ENCODE measurements at places on chromosomes 16 and 17.
A peak's percentile ranks its signal among the peaks of the same experiment; 100 is the strongest.

- DNase-seq, result no peak
Observed at GRCh38 chr17:58284613-58285421, 4.1 kb upstream of the MPO start.

- DNase-seq, result no peak
Observed at GRCh38 chr17:28841901-28842281, 699 bp downstream of the FAM222B start.

GRCh38 chr17:3536716-3537115 is 20.9 kb downstream of the TRPV3 start:
- DNase-seq, result no peak

GRCh38 chr16:47488051-47488450 is 26.9 kb downstream of the PHKB start:
- no peak for DNase-seq

GRCh38 chr17:81601525-81602120 is 35.3 kb downstream of the NPLOC4 start:
- peak; percentile 11 for DNase-seq

- no peak for DNase-seq
Observed at GRCh38 chr16:64440421-64440831, 681.4 kb downstream of the CDH11 start.

GRCh38 chr17:32551186-32551955 is 64.6 kb downstream of the CDK5R1 start:
- no peak for DNase-seq

DNA sequence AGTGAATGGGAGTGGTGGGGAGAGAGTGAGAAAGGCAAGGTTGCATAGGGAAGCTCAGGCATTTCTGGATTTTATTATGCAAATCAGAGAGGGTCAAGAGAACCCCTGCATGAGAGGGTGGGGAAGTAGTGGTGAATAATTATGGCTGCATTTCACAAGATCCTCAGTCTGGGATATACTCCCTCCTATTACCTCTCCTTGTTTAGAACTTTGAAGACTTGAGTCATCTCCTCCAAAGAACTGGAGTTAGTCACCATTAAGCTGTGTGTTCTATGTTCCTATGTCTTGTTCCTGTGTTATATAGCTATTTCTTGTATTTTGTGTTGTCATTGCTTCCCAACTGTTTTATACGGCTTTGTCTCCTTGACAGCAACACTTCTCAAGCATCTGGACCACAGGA is 18.4 kb downstream of the SOX9 start:
- DNase-seq, result no peak
